Activated CD4-positive, alpha-beta T cell treated with anti-CD3 and anti-CD28 coated beads, Interleukin-2, amount 50 U/mL, for 24 hours (primary cell): ENCODE measurements at places on chromosomes 5 and 9.

- DNase-seq: no peak
Measured at GRCh38 chr9:15069106-15069505, 158.9 kb upstream of the FREM1 start.

GRCh38 chr5:166505544-166505943 lies 1785.9 kb upstream of the WWC1 start:
- no peak for DNase-seq

DNA sequence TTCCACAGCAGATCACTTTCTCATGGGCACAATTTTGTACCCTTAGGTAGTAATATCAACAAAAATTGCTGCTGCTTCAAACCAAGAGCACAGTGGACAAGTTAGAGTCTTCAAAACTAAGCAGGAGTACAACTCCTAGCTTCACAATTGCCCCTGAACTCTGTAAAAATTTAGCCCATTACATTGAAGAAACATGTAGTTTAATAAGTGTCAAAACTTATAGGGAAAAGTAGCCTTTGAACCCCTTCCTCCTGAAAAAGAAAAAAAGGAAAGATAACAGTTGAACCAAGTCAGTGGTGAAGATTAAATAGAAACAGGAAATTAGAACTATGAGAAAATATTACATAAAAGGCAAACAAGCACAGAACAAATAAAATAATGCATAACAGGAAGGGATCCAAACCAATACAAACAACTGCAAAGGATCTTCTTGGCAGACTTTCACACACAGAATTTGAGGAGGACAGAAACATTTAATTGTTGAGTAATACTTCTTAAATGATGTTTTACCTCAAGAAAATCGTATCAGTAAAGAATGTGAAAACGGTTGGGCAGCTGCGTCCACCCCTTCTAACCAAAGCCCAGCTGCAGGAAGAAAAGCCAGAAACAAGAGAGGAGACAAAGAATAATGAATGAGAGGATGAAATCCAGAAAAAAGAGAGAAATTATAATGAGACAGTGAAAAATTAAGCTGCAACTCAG lies 636.0 kb downstream of the NR2F1-AS1 start:
- DNase-seq: no peak

GRCh38 chr5:45385321-45386058 lies 310.7 kb downstream of the HCN1 start:
- DNase-seq: no peak

GRCh38 chr5:107619781-107620180 lies 51.0 kb downstream of the EFNA5 start:
- DNase-seq: no peak

- DNase-seq: no peak
Measured at GRCh38 chr9:18233776-18234445, 240.0 kb upstream of the ADAMTSL1 start.

DNA sequence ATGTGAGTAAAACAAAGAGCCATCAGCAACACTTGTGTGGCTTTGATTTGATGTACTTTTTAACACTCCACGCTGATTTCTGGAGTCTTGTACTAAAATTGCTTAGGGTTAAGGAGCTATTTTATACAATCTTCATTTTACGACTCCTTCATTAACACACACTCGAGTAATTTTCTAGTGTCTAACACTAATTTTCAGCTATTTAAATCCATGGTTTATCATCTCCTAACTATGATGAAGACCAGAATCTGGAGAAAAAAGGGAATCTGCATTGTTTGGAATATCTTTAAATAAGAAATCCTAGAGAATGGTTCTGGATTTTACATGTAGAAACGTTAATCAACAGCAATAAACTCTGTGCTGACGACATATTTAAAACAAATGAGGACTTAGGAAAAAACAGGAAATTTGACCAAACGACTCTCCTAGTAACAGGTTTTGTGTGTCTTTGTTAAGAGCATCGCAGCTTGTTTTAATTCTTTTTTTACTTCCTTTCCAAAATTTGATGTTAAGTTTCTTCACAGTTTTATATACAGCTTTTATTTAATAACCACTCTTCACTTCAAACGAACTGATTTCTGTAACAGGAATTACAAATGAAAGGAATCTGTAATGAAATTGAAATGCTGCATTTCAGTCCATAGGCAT lies 138.5 kb downstream of the AOPEP start:
- no peak for DNase-seq

DNA sequence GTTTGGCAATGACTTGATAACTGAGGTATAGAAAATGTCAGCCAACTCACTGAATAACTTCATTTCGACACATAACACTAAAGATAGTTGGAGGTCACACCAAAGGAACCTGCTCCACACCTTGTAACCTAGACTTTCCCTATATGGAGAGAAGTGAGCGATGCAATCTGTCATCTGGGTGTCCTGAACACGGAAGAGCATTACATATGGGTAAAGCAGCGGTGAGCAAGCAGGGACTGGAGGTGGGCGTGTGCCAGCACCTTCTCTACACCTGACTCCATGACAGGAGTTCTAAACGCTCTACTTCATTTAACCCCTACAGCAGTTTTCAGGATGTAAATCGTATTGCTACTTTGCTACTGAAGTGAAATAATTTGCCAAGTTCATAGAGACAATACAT lies 152.8 kb downstream of the SLC12A2 start:
- no peak for DNase-seq

- DNase-seq: no peak
Measured at GRCh38 chr5:72518001-72518683, 10.9 kb upstream of the ZNF366 start.

DNA sequence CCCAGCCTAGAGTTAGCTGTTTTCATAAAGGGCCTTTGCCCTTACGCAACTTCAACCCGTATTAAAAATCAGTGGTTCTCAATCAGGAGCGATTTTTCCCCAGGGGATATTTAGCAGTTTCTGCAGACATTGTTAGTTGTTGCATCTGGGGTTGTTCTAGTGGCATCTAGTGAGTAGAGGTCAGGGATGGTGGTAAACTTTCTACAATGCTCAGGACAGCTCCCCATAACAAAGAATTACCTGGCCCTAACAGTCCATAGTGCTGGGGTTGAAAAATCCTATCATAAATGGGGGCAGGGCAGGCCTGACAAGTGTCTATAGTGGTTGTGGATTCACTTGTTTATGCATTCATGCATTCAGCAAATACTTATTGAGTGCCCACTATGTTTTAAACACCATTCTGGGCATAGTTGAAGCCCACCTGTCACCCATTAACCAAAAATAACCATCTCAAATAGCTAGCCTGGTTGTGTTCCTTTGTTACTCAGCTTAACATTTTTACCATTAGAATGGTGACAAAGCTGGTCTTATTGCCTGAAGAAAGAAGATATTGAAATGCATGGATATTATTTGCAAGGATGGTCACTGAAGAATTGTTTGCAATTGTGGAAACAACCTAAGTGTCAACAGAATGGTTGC lies 15.9 kb upstream of the FGF1 start:
- DNase-seq: no peak

GRCh38 chr9:18825656-18826170 lies 207.3 kb downstream of the SAXO1 start:
- DNase-seq: no peak

DNA sequence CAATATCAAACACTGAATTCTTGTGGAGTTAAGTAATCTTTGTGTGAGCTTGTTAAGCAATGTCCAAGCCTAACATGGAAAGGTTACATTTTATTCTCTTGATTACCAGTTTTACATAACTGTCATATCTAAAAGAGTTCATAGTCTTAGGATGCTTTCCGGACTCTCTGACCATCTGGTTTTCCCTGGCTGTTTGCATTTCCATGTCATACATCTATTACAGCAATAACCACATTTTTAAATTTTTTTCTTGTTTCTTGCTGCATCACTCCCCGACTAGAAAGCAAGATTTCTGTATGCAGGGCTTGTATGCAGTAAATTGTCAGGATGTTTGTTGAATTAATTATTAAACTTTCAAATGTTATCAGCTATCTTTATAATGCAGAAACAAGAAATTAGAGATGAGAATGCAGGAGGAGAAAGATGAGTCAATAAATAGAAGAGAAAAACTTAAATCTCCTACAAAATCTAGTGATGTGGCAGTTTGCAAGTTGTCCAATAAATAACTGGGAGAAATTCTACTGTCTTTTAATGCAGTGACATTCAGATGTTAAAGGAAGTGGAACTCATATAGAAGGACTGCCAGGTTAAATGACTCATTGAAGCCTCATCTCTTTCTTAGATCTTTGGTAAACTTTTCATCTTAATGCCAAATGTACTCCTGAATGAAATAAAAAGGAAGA lies 179.6 kb upstream of the SGCD start:
- no peak for DNase-seq

- no peak for DNase-seq
Measured at GRCh38 chr9:130854835-130855234, 19.8 kb downstream of the ABL1 start.

- no peak for DNase-seq
Measured at GRCh38 chr9:7960320-7961050, 160.9 kb upstream of the DMAC1 start.

- no peak for DNase-seq
Measured at GRCh38 chr9:128735373-128735772, 11.4 kb upstream of the ZDHHC12 start.

DNA sequence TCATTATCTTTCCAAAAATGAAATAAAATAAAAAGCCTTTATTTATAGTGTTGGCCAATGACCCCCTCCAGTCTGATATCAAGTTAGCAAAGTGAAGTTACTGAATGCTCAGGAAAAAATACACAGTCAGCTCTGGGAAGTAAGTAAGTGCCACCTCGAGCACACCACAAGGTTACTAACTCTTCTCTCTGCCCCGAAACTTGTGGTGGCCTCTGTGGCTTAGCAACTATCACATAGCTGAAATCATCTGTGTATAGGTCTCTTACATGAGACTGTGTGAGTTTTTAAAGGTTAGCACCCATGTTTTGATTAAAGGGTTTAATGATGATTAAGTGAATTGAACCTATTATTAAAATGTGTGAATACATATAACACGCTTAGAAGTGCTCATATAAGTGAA lies 161.4 kb upstream of the KLF4 start:
- no peak for DNase-seq

- no peak for DNase-seq
Measured at GRCh38 chr5:112960863-112961504, 15.6 kb upstream of the DCP2 start.
